ENCODE measurements at places on chromosomes 7 and 10. TPM values are rescaled to one million over a fixed set of nuclear protein-coding genes. Genes with fewer than 3 reads are reported as not detected.

Gene ADAM12
- polyA plus RNA-seq, result 7.1 TPM

Gene ADAP1
- polyA plus RNA-seq, result 7.2 TPM

Gene TAS2R41
- polyA plus RNA-seq, result not detected

Gene CAV2
- polyA plus RNA-seq, result 108 TPM

Gene BLVRA
- 41.7 TPM for polyA plus RNA-seq

Gene ACTL6B
- polyA plus RNA-seq, result not detected

Gene SLC18A3
- not detected for polyA plus RNA-seq

Gene PNLIPRP3
- polyA plus RNA-seq, result not detected

Gene LBX1
- 0.40 TPM for polyA plus RNA-seq

Gene PSTK
- 6.6 TPM for polyA plus RNA-seq

Gene CPED1
- polyA plus RNA-seq, result 11.1 TPM
